ENCODE measurements at places on chromosomes 12 and 14. TPM values are rescaled to one million over a fixed set of nuclear protein-coding genes. Genes with fewer than 3 reads are reported as not detected.

Gene SRRM4
- total RNA-seq = not detected

Gene KCNMB4
- 0.32 TPM for total RNA-seq

Gene TUNAR
- not detected for total RNA-seq

Gene ZC3H14
- total RNA-seq = 50.5 TPM

Gene STX2
- total RNA-seq = 17.8 TPM

Gene CCDC198
- not detected for total RNA-seq

Gene KLRC2
- 23.4 TPM for total RNA-seq

Gene NR4A1
- 8.4 TPM for total RNA-seq

Gene RNU6-7
- not detected for total RNA-seq

Gene AGAP2
- 70.7 TPM for total RNA-seq

Gene OTOGL
- total RNA-seq = not detected

Gene ST8SIA1
- 4.6 TPM for total RNA-seq

Gene OAS2
- total RNA-seq = 276 TPM

Gene ASIC1
- 19.0 TPM for total RNA-seq

Gene TULP3
- total RNA-seq = 7.8 TPM

Gene SAMD15
- 0.12 TPM for total RNA-seq

Gene CCDC77
- total RNA-seq = 20.2 TPM

Gene BAG5
- total RNA-seq = 32.3 TPM

Gene INF2
- 63.6 TPM for total RNA-seq

Gene GNG2
- total RNA-seq = 257 TPM

Gene TEX22
- total RNA-seq = 3.4 TPM

Gene TMEM132C
- not detected for total RNA-seq

Gene RIPK3
- total RNA-seq = 29.4 TPM

Gene ALDH1L2
- 0.70 TPM for total RNA-seq

All from activated CD8-positive, alpha-beta memory T cell treated with anti-CD3 and anti-CD28 coated beads, Interleukin-2, amount 10 ng/mL, durations not matched to agents 7 days and 5 days (primary cell).